ENCODE measurements at places on chromosomes 2 and 18.

DNA sequence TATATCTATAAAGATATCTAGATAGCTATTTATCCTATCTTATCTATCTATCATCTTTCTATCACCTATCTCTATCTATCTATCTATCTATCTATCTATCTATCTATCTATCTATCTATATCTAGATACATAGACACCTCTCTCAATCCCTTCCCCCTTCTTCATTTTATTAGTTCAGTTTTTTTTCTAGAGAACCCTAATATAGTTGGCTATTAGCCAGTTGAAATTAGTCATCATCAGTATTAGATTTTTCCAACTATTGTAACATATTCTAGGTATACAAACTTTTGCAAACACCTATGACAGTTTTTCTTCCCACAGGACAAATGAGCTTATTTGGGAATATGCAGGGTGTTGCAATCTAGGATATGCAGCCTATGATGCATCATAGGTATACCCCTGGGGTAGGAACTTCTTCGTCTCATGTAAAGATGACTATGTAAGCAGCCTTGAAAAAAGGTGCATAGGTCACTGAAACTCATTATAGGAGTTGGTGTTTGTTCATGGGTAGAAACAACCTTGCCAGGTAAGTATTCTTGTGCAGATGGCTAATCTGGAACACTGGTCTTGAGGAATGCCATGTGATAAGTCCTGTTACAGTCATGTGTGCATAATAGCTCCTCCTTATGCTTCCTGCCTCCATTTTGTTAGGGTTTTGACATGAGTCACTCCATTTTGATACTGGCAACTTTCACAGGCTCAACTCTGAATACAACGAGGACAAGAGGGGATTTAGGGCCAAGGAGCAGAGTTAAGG, 160.7 kb upstream of the ZSWIM2 start:
- DNase-seq, result no peak

DNA sequence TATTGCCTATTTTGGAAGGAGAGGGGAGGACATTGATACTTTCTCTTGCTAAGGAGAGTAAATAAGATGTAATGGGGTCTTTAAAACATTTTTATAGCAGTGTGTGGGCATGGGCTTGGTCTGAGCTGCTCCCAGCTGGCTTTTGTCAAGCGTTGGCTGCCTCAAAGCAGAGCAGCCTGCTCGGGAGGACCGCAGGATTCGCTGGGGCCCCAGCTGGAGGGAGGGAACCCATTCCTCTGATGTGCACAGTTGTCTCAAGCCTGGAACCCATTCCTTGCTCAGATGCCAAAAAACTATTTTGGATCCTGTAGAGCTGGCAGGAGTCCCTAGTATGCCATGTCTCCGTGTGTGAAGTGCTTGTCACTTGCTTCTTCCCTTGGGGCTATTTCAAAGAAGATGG, 59.4 kb upstream of the RMDN2 start:
- DNase-seq, result no peak

DNA sequence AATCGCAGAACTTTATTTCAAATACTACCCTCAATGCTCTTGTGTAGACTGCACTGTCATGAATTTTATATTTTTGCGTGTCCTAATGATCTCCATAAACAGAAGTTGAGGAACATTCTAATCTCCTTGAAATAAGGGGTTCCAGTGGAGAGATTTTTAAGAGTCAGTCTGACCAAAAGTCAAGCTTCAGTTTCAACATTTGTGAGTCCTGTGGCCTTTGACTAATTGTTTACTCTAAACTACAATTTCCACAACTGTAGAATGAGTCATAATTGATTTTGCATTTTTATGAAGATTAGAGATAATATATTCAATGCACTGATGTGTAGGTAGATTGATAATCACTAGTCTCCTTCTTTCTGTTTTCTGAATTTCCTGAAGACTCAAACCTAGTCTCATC, 720.3 kb upstream of the ID2 start:
- DNase-seq, result no peak

DNA sequence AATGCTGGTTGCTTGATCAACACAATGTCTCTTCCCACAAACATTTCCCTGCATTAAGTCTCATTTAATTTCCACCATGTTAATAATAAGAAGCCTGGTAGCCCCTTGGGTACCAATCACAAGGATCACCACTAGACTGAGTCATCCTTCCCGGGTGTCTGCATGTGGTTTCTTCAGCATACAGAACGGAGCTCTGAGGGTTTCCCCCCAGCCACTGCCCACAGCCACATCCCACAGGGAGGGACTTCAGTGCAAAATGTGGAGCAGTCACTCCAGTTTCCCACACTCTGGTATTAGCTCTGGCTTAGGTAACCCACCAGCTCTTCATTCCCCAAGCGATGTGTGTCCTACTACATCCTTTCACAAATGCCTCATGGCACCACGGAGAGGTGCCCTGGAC, 42.7 kb upstream of the POLE4 start:
- DNase-seq, result peak; percentile 88

DNA sequence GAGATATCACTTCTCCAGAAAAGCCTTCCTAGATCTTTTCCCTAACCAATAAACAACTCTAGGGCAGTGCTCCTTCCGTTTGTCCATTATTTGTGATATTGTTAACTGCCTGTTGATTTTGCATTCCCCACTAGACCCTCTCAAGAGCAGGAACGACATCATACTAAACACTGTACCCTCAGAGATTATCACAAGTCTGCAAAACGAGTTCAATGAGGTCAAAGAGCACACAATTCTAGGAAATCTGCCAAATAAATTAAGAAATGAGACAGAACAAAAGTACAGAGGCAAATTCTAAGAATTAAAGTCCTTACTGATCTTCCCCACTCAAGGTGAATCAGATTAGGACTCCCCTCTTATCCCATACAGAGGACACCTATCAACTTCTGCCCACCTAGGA, 7.6 kb downstream of the RTTN start:
- no peak for DNase-seq

GRCh38 chr2:180456801-180457200, 449.7 kb upstream of the CWC22 start:
- DNase-seq, result no peak

GRCh38 chr2:54531558-54531957, 75.4 kb downstream of the SPTBN1 start:
- DNase-seq, result peak; percentile 91

DNA sequence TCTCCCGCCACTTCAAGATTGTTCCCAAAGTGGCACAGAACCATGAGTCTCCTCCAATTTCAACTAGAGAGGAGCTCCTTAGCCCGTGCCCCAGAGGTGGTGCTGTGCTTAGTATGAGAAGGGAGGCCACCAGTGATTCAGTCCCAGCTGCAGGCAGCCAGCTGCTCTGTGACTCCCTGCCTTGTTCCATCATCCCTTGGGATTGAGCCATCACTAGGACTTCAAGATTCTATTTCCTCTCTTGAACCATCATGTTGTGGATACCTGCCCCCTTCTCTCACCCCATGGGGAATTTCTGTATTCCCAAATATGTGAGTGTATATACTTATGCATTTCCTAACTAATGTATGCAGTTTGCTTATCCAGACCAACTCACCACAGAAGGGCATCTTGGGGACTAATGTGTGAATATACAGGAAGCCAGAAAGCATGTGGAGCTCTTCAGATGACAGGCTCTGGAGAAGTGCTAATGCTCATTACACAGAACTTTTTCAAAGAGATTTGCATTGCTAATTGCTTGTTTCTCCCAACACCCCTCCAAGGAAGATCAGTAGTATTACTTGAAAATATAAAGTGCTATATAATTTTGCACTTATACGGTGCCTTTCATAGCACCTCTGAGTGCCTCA, 111.0 kb upstream of the MAP3K20 start:
- peak; percentile 45 for DNase-seq

GRCh38 chr2:26521054-26521912, 43.4 kb upstream of the OTOF start:
- peak; percentile 47 for DNase-seq

DNA sequence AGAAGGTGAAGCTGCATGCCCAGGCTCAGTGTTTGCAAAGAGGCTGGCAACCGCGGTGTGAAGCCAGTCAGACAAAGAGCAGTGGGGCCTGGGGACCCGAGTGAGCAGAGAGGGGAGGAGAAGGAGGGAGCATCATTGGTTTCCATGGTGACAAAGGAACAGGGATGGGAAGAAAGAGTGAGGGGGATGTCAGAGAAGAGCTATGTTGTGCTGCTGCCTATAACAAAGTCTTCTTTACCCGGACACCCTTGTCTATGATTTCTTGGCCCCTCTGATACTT, 14.5 kb downstream of the TMEM247 start:
- no peak for DNase-seq

DNA sequence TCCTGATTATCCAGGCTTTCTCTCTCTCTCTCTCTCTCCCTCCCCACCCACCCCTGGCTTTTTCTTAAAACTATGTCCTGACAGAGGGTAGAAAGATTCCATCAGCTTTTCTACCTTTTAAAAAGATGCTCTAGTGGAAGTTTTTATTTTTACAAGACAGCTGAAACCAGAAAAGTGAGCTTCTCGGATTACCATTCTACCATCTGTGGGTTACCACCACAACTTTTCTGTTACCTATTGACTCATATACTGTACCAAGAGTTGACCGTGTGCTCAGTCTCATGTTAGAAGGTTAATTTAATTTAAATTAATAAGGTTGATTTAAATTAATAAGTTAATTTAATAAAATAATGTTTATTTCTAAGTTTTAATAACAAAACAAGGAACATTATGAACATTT, 137.6 kb downstream of the UPP2 start:
- DNase-seq, result no peak

- no peak for DNase-seq
Measured at GRCh38 chr2:239206042-239206441, 194.8 kb downstream of the HDAC4 start.

GRCh38 chr18:31740180-31740579, 20.5 kb downstream of the SLC25A52 start:
- DNase-seq, result no peak

GRCh38 chr2:41836948-41837347, 210.9 kb upstream of the PKDCC start:
- DNase-seq, result peak; percentile 68

DNA sequence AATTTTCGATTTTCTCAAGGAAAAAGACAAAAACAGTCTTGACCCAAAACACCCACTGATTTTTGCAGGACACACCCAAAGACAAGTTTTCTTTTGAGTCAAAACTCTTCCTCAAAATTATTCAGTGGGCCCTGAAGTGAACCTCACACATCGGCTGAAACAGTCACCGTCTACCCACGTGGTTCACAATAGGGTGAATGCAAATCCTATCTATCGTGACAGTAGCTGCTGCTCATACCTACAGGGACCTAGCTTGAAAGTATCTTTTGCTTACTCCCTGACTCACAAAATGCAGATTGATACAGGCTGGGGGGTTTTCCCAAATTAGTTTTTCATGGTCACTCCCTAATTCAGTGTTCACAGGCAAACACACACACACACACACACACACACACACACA, 10.7 kb upstream of the CD226 start:
- no peak for DNase-seq

- no peak for DNase-seq
Measured at GRCh38 chr2:152813351-152813750, 94.9 kb downstream of the ARL6IP6 start.

- DNase-seq, result no peak
Measured at GRCh38 chr2:26801328-26801727, 15.5 kb downstream of the CENPA start.

- no peak for DNase-seq
Measured at GRCh38 chr2:3130889-3131635, 246.6 kb downstream of the EIPR1 start.

DNA sequence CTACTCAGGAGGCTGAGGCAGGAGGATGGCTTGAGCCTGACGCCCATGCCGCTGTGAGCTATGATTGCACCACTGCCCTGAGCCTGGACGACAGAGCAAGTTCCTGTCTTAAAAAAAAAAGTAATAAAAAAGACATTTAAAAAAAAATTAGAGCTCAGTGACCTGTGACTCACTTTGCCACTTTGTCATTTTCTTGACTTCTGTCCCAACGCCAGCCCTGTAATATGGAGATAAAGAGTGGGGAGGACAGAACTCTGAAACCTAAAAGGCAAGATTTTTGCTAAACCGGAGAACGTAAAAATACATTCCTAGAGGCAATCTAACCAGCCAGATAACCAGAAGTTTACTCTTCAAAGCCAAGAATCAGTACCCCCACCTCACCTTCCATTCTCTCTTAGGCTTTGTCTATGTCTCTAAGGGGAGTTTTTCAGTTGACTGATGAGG, 49.0 kb downstream of the PRKRA start:
- DNase-seq, result no peak

DNA sequence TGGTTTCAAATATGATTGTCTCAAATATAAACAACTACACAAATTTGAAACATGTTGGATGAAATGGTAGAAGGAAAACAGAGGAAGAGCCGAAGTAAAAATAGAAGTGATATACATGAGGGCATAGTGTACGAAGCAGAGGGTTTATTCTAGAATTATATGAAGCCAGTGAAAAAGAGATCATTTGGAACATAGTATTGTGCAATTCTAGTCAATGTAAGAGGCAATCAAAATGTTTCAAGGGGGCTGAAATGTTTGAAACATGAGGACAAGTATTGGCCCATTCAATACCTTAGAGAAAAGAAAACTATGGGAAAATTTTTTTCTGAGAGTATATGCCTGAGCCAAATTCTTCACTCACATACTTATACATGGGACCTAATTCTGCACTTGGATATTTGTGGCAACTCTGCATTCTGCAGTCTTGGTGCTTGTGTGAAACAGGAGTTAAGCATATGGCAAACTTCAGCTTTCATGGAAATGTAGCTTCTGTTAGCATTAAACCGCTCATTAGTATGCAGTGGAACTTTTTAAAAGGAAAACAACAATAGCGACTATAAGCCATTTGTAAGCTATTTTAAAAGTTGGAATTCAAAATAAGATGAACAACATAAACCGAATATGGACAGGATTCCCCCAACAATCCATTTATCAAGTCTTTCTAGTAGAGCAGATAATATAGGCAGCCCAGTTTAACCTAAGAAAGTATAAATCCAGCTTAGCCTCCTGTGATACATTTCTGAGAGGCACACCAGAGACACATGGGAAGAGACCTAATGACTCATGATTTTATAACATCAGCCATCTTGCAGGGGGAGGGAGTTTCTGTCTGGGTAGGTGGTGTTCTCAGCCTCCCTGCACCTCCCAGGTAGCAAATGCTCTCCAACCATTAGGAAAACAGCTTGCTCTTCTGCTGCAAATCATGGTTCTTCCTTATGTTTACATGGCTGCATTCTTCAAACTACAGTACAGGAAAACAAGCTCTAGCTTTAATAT, 197.8 kb downstream of the PAX3 start:
- DNase-seq, result no peak

- no peak for DNase-seq
Measured at GRCh38 chr2:236162031-236162845, 5.9 kb downstream of the GBX2 start.

GRCh38 chr2:71455011-71455740, 1.8 kb downstream of the DYSF start:
- no peak for DNase-seq
